ENCODE measurements at places on chromosomes 12 and 14.

GRCh38 chr12:66438601-66439000, 136.3 kb downstream of the HELB start:
- no peak for DNase-seq

DNA sequence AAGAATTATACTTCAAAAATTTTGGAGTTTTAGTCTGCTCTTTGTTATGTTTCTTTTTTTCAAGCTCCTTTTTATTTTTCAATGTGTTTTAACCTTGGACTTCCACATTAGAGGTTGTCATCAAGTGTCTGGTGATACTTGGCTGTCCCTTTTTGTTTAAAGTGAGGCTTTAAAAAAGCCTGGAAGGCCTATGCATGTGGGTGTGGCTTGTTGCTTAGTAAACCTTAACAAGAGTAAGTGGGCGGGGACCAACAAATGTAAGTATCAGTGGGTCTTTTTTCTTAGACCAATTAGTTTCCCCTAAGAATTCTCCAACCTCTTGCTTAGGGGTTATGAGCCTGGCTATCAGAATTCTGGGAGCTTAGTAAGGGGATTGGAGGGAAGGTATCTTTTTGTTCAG, 26.4 kb downstream of the HCFC2 start:
- peak; percentile 12 for DNase-seq

DNA sequence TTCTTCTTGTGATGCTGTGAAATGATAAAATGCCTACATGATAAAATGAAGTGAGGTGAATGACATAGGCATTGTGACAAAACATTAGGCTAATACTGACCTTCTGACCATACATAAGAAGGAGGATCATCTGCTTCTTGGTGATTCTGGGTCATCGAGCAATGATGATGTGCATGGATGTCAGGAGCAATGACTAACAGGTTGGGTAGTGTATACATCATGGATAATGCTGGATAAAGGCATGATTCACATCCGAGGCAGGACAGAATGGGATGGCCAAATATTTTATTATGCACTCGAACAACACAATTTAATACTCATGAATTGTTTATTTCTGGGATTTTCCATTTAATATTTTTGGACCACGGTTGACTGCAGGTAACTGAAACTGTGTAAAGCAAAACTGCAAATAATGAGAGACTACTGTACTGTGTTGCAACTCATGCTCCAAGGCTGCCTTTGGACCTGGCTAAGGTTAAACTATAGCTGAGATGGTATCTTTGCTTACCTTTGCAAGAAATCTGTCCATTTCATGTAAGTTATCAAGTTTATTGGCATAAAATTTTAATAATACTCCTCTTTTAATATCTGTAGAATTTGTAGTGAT, 7.6 kb upstream of the SLC25A21 start:
- no peak for DNase-seq

DNA sequence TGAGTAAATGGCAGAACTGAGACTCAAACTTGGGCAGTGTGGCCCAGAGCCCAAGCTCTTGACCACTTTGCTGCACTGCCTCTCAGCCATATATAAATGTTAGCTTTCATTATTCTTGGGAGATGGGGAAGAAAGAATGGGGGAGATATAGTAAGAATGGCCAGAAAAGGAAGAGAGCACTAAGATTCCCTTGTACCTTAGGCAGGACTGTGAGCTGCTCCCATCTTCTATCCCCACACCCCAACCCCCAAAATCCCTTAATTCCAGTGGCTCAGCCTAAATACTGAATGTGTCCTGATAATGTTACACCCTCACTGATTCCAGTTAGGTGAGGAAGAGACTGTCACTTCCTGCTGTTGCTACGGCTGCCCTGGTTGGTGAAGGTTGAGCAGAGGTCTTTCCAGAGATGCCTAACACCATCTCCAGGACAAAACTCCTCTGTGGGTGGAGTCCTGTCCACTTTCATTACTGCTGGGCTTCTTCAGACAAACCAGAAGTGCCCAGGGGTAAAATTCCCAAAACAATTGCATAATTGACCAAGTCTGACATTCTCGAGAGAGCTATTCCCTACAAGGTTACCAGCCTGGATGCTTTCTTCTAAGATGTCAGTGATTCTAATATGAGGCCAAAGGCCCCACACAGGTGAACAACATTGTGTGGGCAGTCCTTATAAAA, 51.8 kb downstream of the GNG2 start:
- DNase-seq, result no peak

DNA sequence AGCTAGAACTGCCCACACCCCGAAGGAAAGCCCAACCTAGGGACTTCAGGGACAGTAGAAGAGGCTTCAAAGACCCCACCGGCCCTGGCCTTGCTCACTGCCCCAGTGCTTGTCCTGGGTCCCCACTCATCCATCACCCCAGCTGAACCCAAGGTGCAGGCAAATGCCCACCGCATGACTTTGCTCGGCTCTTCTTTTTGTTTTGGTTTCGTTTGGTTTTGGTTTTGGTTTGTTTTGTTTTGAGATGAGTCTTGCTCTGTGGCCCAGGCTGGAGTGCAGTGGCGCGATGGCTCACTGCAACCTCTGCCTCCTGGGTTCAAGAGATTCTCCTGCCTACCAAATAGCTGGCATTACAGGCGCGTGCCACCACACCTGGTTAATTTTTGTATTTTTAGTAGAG, 9.0 kb downstream of the CCDC85C start:
- no peak for DNase-seq

- DNase-seq, result no peak
Measured at GRCh38 chr12:50609292-50609874, 104.6 kb downstream of the DIP2B start.

- no peak for DNase-seq
Measured at GRCh38 chr12:3882896-3883564, 9.8 kb upstream of the PARP11 start.

- DNase-seq, result no peak
Measured at GRCh38 chr14:66824251-66824650, 316.3 kb downstream of the GPHN start.

DNA sequence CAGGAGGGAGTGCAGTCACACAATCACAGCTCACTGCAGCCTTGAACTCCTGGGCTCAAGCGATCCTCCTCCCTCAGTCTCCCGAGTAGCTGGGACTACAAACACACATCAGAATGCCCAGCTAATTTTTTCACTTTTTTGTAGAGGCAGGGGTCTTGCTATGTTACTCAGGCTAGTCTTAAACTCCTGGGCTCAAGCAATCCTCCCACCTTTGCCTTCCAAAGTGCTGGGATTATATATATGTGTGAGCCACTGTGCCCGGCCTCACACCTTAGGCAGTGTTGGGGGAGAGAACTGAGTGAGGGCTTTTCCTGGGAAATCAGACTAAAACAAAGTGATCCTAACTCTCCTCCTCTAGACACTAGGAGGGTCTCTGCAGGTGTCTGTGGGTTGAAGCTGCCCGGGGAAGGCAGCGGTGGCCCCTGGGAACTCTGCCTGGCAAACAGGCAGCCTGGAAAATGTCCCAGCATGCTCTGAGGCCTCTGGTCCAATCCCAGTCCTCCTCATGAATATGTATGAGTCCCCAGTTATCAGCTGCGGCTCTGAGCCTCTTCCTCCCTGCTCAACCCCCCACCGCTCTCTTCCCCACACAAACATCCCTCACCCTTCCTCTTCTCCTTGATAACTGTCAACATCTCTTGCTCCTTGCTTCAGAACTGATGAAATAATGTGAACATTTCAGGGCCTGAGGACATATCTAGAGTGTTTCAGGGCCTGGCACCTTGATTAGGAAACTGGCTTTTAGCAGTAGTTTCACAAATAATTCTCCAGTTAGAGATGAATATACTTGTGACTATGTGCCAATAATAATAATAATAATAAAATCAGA, 7.9 kb upstream of the NAA25 start:
- peak; percentile 66 for DNase-seq

DNA sequence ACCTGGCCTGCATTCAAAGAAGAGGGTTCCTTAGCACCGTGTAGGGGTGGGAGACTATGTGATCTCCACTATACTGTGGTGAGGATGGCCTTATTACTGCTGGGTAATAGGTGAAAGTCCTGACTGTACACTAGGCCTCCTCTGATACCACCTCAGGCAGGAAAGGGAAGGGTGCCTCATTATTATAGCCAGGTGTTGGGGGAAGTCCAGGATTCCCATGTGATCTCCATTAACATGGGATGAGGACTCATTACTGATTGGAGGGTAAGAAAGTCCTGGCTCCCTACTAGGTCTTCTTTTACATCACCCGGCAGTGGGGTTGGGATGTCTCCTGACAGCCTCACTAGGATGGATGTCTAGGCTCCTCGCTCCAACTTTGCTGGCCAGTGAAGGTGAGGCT, 252.1 kb downstream of the LRIG3 start:
- no peak for DNase-seq

- DNase-seq, result peak; percentile 77
Measured at GRCh38 chr12:104510145-104510872, 53.6 kb downstream of the CHST11 start.

DNA sequence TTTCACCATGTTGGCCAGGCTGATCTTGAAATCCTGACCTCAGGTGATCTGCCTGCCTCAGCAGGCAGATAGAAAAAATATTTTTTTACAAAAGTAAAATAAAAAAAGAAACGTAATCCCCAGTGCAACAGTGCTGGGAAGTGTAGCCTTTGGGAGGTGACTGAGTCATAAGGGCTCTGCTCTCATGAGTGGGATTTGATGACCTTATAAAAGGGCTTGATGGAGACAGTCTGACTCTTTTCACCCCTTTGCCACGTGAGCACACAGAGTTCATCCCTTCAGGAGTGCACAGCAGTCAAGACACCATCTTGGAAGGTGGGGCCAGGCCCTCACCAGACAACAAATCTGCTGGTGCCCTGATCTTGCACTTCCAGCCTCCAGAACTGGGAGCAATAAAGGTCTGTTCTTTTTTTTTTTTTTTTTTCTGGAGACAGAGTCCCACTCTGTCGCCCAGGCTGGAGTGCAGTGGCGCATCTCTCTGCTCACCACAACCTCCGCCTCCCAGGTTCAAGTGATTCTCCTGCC, 24.7 kb upstream of the DYNC1H1 start:
- DNase-seq, result no peak

GRCh38 chr12:57844709-57845477, 1.6 kb downstream of the CTDSP2 start:
- no peak for DNase-seq

GRCh38 chr14:29453045-29453444, 474.6 kb downstream of the PRKD1 start:
- DNase-seq, result no peak

DNA sequence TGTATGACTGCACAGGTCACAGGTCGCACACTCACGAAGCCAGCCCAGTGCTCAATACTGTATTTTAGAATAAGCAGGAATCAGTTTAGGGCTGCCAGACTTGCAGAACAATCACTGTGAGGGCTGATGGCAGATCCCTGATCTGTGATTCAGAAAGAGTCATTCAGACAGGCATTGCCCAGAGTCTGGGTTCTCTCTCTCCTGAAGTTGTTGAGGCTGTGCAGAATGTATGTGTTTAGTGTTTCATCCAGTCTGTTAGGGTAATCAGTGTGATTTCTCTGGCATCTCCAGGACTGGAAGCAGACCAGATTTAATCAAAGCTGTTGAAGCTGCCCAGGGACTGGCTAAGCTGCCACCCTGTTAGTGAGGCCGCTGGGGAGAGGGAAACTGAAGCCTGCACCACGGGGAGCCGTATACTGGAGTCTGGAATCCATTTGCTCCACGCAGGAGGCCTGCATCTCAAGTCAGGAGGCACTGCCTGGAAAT, 69.3 kb downstream of the ETV6 start:
- no peak for DNase-seq

DNA sequence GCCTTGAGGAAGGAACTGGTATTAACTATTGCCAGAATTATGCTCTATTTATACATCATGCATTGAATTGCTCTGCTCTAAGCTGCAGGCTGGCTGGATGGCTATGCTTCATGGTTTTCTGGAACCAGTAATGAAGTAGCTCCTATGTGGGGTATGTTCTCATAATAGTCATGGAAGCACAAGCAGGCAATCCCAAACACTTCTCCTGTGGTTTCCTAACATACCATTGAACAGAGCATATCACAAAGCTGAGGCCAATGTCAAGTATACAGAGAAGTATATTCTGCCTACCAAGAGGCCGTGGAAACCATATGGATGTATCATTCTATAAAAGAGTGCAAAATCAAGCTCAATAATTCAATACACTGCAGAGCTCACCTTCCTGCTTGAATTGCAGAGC, 1752.4 kb upstream of the FLRT2 start:
- no peak for DNase-seq

- no peak for DNase-seq
Measured at GRCh38 chr14:102077382-102077709, 9.5 kb downstream of the HSP90AA1 start.

GRCh38 chr12:14275886-14276285, 89.6 kb upstream of the ATF7IP start:
- DNase-seq, result no peak

DNA sequence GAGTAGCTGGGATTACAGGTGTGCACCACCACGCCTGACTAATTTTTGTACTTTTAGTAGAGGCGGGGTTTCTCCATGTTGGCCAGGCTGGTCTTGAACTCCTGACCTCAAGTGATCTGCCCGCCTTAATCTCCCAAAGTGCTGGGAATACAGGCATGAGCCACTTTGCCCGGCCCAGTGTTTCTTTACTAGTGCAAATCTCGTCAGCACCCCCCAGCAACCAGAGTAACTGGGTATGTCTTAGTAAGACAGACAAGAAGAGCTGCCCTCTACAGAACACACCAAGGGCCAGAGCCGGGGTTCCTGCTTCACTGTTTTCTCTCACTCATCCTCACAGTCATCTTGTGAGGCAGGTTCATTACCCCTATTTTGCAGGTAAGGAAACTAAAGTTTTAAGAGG, 78.5 kb upstream of the GPR68 start:
- no peak for DNase-seq

DNA sequence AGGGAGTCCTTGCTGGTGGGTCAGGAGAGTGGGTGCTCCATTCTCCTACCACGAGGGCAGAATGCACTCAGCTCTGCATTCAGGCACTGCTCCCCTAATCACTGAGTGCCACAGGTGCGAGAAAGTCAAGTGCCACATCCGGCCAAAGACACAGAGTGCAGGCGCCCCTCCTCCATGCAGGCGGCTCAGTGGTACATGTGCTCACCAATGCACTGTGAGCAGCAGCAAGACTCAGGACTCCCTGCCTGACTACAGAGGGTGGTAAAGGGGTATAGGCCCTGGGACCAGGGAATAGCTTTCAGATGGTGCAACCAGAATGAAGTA, 32.9 kb downstream of the ZFYVE21 start:
- DNase-seq, result no peak

GRCh38 chr14:65033181-65033580, 46.5 kb downstream of the FNTB start:
- no peak for DNase-seq

- DNase-seq, result no peak
Measured at GRCh38 chr14:82447586-82447985, 913.9 kb upstream of the SEL1L start.

GRCh38 chr12:44031472-44032185, 195.7 kb downstream of the TMEM117 start:
- no peak for DNase-seq

- DNase-seq, result no peak
Measured at GRCh38 chr12:118259079-118259478, 113.6 kb downstream of the TAOK3 start.

Data from hematopoietic multipotent progenitor cell treated with erythropoietin and hydrocortisone succinate and interleukin-3 and kit ligand, for 15 days (in vitro differentiated cells).